ENCODE measurements at places on chromosomes 3 and 15.
A peak's percentile ranks its signal among the peaks of the same experiment; 100 is the strongest.

- DNase-seq: no peak
Observed at GRCh38 chr3:44031387-44032380, 210.0 kb upstream of the TOPAZ1 start.

GRCh38 chr3:97350971-97351370 is 413.6 kb upstream of the ARL6 start:
- no peak for DNase-seq

- no peak for DNase-seq
Observed at GRCh38 chr15:67820992-67821783, 4.1 kb upstream of the SKOR1 start.

- DNase-seq: no peak
Observed at GRCh38 chr3:58622892-58623291, 43.7 kb downstream of the FAM3D start.

DNA sequence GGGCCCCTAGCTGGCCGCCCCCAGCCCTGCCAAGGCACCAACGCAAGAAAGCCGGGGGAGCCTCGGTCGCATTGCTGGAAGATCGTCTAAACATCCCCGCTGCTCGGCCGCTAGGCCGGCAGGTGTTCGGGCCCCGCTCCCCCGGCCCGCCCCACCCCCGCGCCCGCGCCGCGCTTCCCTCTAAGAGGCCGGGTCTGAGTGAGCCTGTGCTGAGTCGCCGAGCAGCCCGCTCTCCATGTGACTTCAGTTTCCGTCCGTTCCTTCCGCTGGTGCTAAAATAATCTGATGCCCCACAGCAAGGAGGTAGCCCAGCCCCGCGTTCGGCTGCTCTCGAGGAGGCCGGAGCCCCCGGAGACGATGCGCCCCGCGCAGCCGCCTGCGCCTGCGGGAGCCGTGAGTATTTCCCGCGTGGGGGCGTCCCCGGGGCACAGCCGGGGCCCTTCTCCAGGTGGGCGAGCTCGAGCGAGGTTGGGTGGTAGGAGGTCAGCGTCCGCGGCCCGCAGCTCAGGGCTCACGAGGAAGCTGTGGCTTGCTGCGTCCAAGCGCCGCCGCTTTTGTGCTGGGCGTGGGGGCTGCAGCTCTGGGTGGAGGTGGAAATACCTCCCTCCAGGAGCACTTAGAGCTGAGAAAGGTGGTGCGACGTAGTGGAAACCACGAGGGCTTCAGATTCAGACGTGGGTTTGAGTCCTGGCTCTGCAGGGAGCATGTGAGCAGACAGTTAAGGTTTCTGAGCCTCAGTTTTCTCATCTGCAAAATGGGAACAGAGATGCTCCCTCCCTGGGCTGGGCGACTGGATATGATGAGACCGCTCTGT is at the start of gene NRROS:
Gene NRROS (plus strand): TSS at position 212 of the 814 bp plus-strand sequence. CDS start 14,846 bp downstream, outside the sequence.
- no peak for DNase-seq

- DNase-seq: no peak
Observed at GRCh38 chr3:72554689-72555088, 293.6 kb downstream of the SHQ1 start.

DNA sequence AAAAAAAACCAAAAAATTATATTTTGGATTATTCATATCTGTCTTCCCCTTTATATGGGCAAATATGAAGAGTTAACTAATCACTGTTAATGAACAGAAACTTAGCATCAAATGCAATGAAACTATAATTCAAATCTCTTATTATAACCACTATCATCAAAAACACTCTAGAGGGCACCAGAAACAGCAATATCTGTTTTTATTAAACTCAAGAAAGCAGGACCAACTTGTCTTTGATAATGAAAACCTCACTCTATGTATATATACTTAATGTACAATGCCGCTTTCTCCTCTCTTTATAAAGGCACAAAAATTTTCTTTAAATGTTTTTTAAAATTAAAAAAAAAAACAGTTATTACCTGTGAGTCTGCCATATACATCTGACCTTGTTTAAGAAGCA is 92.7 kb downstream of the UACA start:
- DNase-seq: no peak

GRCh38 chr15:29826908-29827820 is 4.9 kb upstream of the TJP1 start:
- no peak for DNase-seq

- DNase-seq: no peak
Observed at GRCh38 chr15:93929375-93930094, 301.8 kb upstream of the MCTP2 start.

DNA sequence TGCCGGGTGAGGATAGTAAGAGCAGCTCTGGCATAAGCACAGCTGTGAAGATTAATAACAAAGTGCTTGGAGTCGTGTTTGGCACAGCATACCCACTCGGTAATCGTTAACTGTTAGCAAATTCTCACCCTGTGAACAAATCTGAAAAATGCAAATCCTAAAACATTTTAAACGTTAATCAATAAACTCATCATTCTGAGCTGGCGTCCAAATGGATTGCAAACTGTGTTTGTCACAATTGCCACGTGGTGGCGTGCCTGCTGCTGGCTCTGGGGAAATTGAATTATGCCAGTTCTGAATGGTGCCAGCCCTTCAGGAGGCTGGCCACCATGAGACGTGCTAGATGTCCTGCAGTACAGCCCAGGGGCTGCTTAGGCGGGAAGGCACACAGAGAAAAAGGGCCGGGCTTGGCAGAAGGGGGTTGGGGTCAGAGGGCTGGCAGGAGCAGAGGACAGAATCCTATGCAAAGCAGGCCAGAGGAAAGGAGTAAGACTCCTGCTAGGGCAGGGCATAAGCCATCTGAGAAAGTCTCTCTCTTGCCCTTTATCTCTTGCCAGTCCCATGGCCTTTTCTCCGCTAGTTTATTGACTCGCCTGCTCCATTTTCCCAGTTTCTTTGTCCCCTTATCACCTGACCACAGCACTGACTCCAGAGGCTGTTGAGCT is 22.1 kb upstream of the POLG start:
- DNase-seq: no peak

DNA sequence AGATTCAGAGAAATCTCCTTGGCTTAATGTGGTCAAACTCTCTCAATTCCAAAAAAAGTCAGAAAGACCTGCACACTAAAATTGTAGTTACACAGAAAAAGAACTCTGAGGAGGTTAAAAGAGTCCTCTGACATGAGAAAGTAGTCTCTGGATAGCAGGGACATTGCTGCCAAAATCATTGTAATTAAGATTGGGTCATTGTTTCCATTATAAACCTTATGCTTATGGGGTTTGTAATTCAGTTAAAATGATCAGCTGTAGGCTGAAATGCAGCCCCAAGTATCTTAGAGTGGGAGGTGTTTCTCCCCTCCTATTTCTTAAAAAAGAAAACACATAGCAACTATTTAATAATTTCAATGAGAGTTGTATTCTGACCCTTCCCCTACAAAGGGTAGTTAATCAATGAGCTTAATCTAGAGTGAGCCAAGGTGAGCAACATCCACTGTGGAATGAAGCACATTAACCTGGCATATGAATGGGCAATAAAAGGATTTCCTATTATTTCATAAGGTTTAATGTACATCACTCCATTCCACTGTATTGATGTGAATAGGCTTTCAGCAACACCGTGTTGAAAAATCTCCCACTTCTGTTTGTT is 406.9 kb downstream of the TIGIT start:
- no peak for DNase-seq

DNA sequence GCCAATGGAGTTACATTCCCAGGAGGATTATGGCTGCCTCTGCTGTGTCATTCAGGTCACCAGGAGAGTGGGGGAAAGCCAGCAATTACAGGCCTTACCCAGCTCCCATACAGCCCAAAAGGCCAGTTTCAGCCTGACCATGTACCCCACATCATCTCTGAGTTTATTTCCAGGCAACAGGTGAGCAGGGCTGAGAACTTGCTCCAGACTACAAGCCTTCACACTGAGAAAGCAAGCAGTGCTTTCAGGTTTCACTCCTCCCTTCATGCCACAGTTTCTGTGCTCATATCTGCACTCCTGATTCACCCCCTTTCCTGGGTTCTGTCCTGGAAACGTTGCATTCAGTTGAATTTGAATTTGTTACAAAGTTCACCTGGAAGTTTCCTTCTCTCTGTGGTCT is 68.1 kb upstream of the ABI3BP start:
- DNase-seq: no peak

GRCh38 chr15:66388576-66388975 is 1.9 kb downstream of the MAP2K1 start:
- DNase-seq: no peak

- no peak for DNase-seq
Observed at GRCh38 chr3:127421943-127422662, 134.3 kb upstream of the PRR20G start.

GRCh38 chr3:150253622-150254021 is 154.5 kb upstream of the TSC22D2 start:
- no peak for DNase-seq

- DNase-seq: no peak
Observed at GRCh38 chr3:59381282-59381681, 331.5 kb upstream of the CFAP20DC start.

GRCh38 chr3:129317014-129317771 is 38.5 kb downstream of the HMCES start:
- no peak for DNase-seq

DNA sequence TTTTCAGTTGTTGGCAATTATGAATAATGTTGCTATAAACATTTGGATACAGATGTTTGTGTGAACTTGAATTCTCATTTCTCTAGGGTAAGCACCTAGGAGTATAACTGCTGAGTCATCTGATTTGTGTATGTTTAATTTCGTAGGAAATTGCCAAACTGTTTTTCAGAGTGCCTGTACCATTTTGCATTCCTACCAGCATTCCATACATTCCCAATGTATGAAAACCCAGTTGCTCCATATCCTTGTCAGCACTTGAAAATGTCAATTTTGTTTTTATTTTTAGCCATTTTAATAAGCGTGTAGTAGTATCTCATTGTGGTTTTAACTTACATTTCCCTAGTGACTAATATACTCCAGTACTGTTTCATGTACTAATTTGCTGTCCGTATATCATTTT is 98.5 kb upstream of the TSC22D2 start:
- no peak for DNase-seq

DNA sequence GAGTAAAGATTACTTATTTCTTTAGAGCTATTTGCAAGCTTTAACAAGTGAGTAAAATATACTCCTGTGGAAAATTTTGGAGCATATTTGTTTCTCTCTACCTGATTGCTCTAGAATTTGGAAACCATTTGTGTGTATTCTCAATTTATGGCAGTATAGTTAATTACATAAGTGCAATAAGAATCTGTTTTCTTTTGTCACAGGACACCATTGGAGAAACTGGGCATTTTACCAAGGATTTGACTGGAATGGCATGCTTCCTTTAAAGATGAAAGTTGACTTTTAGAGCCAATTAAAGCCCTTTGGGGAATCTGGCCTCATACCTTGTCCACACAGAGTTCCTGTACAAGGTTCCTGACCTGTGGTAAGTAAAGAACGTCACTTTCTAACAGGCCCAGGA is 38.4 kb downstream of the PAQR5 start:
- DNase-seq: no peak

GRCh38 chr3:128508852-128509251 is 15.9 kb upstream of the GATA2 start:
- no peak for DNase-seq

DNA sequence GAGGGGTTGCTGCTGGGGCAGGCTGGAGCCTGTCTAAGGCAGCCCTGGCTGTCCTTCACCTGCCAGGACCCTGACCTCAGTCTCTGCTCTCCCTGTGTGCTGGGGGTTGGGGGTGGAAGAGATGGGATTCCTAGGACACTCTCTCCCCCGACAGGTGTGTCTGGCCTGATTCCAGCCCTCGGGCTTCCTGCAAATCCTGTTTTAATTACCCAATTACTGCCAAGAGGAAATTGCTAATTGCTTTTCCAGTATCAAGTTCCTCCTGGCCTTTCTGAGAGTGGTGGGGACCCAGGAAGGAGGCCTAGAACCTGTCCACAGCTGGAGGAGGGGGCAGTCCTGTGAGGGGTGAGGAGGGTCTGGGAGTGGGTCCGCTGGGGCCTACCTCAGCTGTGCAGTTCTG is 15.8 kb downstream of the PLXNA1 start:
- DNase-seq: no peak

DNA sequence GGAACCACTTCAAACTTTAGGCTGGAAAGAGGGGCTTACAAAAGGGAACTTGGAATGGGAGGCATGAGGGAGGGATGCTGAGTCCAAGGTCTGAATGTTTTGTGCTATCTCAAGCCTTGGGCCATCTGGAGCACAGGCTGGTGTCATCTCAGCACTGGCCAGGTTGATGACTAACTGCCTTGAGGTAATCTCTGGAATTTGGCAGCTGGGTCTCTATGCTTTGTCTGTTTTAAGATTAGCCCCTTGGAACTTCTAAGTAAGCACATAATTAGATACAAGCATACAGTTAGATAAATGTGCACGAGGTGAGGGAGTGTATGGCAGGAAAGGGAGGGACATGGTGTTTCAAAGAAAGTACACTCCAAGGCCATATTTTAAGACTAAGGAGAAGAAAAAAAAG is 252.4 kb upstream of the CCDC54 start:
- no peak for DNase-seq

GRCh38 chr15:75640483-75641178 is 607 bp upstream of the IMP3 start:
- peak; percentile 28 for DNase-seq

DNA sequence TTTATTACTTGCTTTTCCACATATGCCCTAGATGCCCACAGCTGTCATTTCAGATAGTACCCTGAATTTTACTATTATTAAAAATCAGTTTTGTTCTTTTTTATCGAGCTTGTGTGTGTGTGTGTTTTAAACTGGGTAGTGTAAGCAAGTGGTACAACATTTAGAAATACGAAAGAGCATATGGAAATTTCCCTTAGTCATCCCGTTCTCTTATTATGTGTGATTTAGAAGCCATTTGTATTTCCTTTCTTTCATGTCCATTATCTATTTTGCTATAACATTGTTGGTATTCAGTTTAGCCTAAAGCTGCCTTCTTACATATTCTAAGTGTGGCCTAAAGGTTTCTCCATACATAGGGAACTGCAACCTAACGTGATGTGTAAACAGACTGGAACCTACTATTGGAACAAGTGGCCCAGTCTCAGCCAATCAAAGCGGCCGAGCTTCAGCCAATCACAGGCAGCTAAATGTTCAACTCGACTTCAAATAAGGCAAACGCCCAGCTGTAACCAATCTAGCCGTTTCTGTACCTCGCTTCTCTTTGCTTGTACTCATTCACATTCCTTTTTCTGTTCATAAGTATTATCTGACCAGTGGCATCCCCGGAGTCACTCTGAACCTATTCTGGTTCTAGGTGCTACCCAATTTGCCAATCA is 14.7 kb upstream of the SYN2 start:
- DNase-seq: no peak

DNA sequence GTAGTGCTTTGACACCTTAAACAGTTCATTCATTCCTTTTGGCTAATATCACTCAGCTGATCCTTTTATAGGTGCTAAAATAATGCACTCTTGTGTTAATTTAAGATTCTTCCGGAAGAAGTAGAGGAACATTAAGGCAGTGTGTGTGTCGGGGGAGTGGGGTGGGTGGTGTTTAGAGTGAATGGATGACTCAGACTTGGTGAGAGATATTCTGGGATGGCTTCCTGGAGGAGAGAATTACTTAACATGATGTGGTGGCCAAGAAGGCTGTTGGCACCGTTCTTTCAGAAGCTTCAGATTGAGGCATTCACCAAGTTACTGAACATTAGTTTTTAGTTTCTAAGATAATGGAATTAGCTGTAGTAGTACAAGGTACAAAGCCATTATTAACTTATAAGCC is 125.6 kb upstream of the ROPN1 start:
- DNase-seq: no peak

Measured in GM18507 (cell line).